ENCODE measurements at places on chromosomes 4 and X. TPM values are rescaled to one million over a fixed set of nuclear protein-coding genes. Genes with fewer than 3 reads are reported as not detected.

DNA sequence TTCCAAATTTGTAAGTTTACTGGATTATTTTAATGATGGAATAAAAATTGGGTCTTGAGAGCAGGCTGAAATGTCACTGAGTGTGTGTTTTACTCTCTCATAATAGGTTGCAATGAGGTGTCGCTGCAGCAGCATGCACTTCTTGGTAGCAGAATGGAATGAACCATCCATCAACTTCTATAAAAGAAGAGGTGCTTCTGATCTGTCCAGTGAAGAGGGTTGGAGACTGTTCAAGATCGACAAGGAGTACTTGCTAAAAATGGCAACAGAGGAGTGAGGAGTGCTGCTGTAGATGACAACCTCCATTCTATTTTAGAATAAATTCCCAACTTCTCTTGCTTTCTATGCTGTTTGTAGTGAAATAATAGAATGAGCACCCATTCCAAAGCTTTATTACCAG, 2.6 kb downstream of the SAT1 start:
- DNase-seq = no peak

DNA sequence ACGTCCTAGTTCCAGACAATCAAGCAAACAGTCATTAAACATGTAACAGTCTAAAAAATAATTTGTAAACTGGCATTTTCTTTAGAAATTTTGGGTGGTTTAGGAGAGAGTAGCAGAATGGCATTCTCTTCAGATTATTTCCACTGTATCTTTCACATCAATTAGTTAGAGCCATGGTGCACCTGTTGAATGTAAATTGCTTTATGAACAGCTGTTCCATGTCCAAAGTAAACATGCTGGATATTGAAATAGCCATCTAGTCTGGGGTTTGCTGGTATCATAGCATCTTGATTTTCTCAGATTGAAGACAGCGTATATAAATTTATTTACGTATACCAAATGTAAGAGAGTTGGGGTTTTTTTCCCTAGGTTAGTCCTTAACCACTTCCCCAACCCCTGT, 143.6 kb downstream of the RCHY1 start:
- DNase-seq = no peak

GRCh38 chrX:112043997-112044396, 38.6 kb downstream of the TRPC5 start:
- no peak for DNase-seq

Gene OSTC
- polyA plus RNA-seq = 51.0 TPM

- DNase-seq = no peak
Observed at GRCh38 chr4:89751416-89751815, 85.5 kb downstream of the SNCA start.

Gene STK32B
- 0.35 TPM for polyA plus RNA-seq
